ENCODE measurements at places on chromosomes 3 and 15.

DNA sequence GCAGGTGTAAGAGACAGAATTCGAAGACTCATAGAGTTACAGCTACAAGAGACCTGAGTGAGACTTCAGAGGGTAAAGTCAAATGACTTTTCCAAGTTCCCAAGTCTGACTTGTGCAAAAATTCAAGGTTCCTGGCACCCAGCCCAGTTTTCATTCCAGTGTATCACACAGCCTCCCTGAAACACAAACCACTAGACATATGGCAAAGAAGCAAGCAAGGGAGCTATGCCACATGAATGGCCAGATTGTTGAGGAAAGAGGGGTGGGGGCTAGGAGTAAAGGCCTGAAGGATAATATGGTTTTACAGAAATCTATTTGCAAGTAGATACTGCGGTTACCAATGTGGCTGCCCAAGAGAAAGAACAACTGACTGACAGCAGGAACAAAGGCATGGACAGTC, 301.2 kb downstream of the MECOM start:
- no peak for DNase-seq

GRCh38 chr15:60844511-60845174, 365.7 kb upstream of the ICE2 start:
- no peak for DNase-seq

- no peak for DNase-seq
Measured at GRCh38 chr3:111481551-111481950, 60.4 kb upstream of the CD96 start.

GRCh38 chr3:172257648-172258400, 190.4 kb downstream of the GHSR start:
- DNase-seq = no peak

- DNase-seq = no peak
Measured at GRCh38 chr3:72932416-72932815, 44.6 kb downstream of the GXYLT2 start.

GRCh38 chr3:62119139-62119538, 254.2 kb downstream of the FEZF2 start:
- no peak for DNase-seq

GRCh38 chr3:108448593-108448992, 61.8 kb downstream of the MYH15 start:
- no peak for DNase-seq

DNA sequence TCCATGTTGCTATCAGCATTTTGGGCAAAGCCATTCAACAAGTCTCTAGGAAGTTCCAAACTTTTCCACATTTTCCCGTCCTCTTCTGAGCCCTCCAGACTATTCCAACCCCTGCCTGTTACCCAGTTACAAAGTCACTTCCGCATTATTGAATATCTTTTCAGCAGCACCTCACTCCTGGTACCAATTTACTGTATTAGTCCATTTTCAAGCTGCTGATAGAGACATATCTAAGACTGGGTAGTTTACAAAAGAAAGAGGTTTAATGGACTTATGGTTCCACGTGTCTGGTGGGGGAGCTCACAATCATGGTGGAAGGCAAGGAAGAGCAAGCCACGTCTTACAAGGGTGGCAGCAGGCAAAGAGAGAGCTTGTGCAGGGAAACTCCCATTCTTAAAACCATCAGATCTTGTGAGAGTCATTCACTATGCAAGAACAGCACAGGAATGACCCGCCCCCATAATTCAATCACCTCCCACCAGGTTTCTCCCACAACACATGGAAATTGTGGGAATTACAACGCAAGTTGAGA, 435.6 kb upstream of the GRM7 start:
- DNase-seq = no peak

- no peak for DNase-seq
Measured at GRCh38 chr15:33699691-33700447, 268.4 kb upstream of the CHRM5 start.

DNA sequence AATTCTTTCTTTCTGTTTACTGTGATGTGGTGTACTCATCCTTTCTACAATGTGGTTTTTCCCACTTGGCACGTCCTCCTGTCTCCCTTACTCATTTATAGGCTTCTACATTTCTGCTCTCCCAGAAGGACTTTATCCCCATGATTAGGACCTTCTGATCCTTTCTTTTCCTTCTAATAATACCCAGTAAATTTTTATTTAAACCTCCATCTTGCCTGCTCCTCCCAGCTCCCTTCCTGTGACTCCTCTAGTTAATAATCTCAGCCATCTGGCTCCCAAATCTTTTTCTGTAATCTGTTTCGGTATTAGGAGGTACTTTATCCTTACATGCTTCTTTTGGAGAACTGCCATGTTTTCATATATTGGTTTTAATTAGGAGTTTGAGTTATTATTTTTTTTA, 11.2 kb upstream of the P2RY1 start:
- DNase-seq = no peak

- DNase-seq = peak; percentile 67
Measured at GRCh38 chr3:101513419-101513986, 491 bp upstream of the SENP7 start.

GRCh38 chr3:17674082-17674686, 68.2 kb downstream of the TBC1D5 start:
- no peak for DNase-seq

DNA sequence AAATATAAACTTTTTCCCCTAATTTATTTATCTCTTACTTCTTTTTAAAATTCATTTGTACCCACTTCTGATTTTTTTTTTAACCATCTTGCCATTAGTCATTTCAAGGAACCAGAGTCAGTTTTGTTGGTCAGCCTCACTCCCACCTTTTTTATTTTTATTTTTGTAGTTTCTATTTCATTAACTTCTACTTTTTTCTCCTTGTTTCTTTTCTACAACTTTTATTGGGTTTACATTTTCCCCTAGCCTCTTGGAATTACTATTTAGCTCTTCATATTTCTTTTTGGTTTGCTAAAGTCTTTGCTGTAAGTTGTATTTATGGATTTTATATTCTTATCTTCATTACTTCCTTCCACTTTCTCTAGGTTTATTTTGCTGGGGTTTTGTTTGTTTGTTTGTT, 13.7 kb upstream of the VEPH1 start:
- DNase-seq = no peak

DNA sequence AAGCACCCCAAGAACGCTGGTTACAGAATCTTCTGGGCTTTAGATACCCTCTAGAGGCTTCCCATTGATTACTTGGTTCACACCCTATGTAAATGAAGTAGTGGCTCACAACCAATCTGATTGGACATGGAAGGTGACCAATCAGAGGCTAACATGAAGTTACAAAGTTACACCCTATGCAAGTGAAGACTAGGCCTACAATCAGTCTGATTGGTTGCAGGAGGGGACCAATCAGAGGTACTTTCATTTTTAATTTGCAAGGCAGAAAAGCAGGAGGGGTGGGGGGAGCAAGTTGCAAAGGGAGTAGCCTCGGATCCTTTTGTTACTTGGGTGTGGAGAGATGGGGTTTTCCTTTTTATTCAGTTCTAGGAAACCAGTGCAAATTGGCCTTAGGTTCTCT, 11.1 kb upstream of the RTP2 start:
- DNase-seq = no peak

GRCh38 chr3:71652781-71653413, 69.4 kb upstream of the FOXP1 start:
- no peak for DNase-seq

DNA sequence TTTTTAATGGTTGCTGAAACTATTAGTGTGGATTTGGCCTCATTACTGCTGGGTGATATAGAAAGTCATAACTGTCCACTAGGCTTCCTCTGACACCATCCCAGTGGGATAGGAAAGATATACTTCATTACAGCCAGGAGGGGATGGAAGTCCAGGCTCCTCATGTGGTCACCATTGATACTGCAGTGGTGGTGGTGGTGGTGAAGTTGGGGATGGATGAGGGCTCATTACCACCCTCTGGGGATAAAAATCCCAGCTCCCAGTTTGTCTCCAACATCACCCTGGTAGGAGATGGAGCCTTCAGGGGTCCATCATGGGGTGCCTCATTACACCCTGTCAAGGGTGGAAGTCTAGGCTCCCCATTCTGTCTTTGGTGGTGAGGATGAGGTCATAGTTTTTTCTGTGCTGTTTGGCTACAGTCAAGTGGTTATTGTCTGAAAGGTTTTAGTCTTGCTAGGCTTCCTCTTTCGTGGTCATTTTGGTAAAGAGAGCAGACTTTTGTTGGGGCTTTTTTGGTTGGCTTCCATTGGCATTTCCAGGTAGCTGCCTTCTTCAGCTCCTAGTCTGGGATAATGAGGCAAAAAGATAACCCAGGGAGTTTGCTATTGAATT, 30.1 kb upstream of the FILIP1L start:
- DNase-seq = no peak

DNA sequence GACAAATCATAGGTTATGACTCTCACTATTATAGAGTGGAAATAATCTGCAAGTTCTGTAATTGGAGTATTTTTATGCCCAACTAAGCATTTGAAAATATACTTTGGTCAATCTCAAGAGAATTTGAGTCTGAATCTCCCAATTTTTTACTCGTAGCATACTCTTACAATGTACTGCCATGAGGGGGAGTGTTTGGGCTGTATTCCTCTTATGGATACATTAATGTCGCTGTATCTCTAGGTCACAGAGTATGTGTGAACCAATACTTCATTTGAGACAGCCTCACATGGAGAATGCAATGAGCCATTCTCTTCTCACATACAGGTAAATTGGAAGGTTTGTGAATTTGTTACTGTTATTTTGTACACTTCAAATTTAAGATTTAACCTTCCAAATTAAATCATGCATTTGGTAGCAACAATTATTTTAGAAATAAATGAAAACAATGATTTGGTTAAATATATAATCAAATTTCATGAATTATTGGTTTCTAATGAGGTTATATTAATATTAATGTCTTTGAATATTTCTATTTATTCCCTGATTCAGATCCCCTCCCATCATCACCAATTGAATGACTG, 5.5 kb upstream of the CD200 start:
- peak; percentile 66 for DNase-seq

- DNase-seq = peak; percentile 95
Measured at GRCh38 chr3:141237701-141238521, 6.3 kb downstream of the PXYLP1 start.

- DNase-seq = no peak
Measured at GRCh38 chr15:42036112-42036905, 15.5 kb upstream of the PLA2G4E start.

- no peak for DNase-seq
Measured at GRCh38 chr15:93899817-93900216, 331.5 kb upstream of the MCTP2 start.

- DNase-seq = no peak
Measured at GRCh38 chr3:14839236-14839635, 20.5 kb downstream of the FGD5 start.

- no peak for DNase-seq
Measured at GRCh38 chr3:151925876-151926275, 52.4 kb downstream of the SUCNR1 start.

GRCh38 chr3:67864587-67865183, 210.3 kb upstream of the SUCLG2 start:
- DNase-seq = no peak
